ENCODE measurements at places on chromosomes 1 and 21.

- DNase-seq: no peak
These were observed 191.1 kb upstream of the TMEM51 start for GRCh38 chr1:14962407-14962806.

GRCh38 chr1:21689661-21690372 lies 20.7 kb upstream of the RAP1GAP start:
- no peak for DNase-seq

- no peak for DNase-seq
These were observed 189.3 kb downstream of the PTPRU start for GRCh38 chr1:29425631-29426030.

DNA sequence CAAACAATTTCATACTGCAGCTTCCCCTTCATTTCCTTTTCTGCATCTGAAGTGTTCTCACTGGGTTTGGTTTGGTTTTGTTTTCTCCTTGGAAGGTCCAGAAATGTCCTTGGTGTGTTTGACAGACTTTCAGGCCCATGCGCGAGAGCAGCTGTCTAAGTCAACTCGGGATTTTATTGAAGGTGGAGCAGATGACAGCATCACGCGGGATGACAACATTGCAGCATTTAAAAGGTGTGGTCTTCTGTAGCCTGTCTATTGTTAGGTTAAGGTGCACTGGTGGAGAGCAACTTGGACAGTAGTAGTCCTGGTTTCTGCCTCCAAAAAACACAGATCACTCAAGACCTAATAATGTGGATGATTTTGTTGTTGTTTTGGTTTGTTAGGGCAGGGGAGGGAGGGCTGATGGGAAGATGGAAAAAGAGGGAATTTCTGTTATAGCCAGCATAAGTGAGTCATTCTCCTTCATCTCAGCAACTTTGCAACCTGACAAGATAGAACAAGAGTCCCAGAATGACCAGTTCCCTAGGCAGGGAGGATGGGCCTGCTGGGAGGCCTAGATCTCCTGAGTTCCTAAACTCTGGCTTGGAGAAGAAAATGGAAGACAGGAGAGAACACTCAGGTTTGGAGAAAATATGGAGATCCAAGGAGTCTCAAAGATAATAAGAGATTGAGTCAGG lies 12.5 kb downstream of the HAO2 start:
- no peak for DNase-seq

DNA sequence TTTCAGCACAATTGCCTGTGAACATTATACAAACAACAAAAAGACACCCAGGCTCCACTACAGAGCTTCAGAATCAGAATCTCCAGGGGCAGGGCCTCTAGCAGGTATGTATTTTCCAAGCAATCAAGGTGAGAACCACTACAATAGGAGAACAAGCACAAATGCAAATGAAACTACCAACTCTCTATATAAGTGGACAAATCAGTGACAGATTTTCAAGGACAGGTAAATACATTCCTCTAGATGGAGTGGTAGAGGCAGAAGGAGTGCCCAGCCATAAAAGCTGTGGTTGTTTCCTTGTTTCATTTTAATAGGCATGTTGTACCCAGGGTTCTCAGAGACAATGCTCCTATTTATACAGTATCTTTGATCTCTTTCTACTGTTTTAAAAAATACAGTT lies 20.1 kb upstream of the CCDC17 start:
- DNase-seq: no peak

All from activated T-cell treated with anti-CD3 and anti-CD28 coated beads for 24 hours (primary cell).